ENCODE measurements at places on chromosomes 3 and 15.

- no peak overlapping the region for H3K27ac ChIP-seq
- H3K4me3 ChIP-seq, result no peak overlapping the region
- no peak for DNase-seq
- no peaks in the 10 kb centered on the region for H3K4me1 ChIP-seq
- H3K27me3 ChIP-seq, result no peaks in the 10 kb centered on the region
These were observed 404.6 kb upstream of the MCTP2 start for GRCh38 chr15:93826790-93827189.

DNA sequence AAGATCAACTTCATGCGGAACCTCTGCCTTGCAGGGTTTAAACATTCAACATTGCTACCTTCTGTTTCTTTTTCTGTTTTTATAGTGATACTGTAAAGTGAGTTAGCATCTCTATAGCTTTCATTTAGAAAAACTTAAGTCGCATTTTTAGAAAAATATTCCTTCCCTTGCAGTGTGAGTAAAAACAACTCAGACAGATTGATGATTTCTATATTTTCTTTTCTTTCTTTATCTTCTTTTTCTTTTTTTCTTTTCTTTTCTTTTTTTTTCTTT is 2.8 kb upstream of the MEIS2 start:
- H3K36me3 ChIP-seq, result no peaks in the 10 kb centered on the region
- DNase-seq, result no peak
- H3K4me3 ChIP-seq, result no peak overlapping the region
- H3K4me1 ChIP-seq, result no peaks in the 10 kb centered on the region
- H3K27ac ChIP-seq, result no peak overlapping the region

DNA sequence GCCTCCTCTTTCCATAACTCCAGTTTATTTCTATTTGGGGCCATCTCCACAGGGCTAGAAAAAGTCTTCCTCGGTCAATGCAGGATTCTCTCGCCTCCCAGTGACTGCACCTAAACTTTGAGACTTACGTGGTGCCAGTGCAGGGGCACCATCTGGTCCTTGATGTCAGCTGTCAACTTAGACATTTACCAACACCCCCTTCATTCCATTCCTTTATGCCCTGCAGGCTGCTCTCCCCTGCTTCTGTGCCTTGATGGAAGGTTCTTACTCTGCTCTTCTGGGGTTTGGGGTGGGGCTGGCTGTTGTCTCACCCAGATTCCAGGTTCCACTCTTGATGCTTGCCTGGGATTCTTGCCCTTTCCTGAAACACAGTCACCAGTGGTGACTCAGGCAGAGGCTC is 101.8 kb downstream of the ST8SIA2 start:
- no peaks in the 10 kb centered on the region for H3K27me3 ChIP-seq
- H3K36me3 ChIP-seq, result no peaks in the 10 kb centered on the region
- no peak for DNase-seq
- no peak overlapping the region for H3K4me3 ChIP-seq

- H3K27me3 ChIP-seq, result no peaks in the 10 kb centered on the region
- no peak for DNase-seq
- H3K4me3 ChIP-seq, result no peak overlapping the region
These were observed 73.3 kb downstream of the NSMCE3 start for GRCh38 chr15:29196290-29196689.

- H3K36me3 ChIP-seq, result no peaks in the 10 kb centered on the region
- H3K27me3 ChIP-seq, result no peaks in the 10 kb centered on the region
These were observed 321.7 kb upstream of the ROPN1 start for GRCh38 chr3:124313621-124314020.
